Fibroblast of skin of scalp (primary cell): ENCODE measurements at places on chromosomes 2 and 18.

DNA sequence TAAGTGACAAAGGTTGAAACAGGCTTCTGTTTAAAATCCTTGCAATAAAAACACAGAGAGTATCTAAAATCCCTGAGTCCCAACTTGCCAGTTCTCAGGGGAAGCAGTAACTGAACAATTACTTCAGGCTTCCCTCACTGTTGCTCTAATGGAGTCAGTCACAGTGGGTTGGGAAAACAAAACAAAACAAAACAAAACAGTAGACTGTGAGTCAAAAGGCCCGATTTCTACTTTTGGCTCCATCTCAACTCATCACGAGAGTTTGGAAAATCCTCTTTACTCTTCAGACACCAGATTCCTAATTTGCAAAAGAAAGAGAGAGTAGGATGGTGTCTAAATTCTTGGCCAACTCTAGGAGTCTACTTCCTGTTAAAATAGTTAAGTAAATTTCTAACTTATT is 1.1 kb downstream of the FSHR start:
- peak; percentile 46 for DNase-seq

GRCh38 chr2:55871637-55872036 is 51.9 kb downstream of the EFEMP1 start:
- DNase-seq, result no peak

- DNase-seq, result no peak
Measured at GRCh38 chr2:44642123-44642857, 280.5 kb downstream of the CAMKMT start.

DNA sequence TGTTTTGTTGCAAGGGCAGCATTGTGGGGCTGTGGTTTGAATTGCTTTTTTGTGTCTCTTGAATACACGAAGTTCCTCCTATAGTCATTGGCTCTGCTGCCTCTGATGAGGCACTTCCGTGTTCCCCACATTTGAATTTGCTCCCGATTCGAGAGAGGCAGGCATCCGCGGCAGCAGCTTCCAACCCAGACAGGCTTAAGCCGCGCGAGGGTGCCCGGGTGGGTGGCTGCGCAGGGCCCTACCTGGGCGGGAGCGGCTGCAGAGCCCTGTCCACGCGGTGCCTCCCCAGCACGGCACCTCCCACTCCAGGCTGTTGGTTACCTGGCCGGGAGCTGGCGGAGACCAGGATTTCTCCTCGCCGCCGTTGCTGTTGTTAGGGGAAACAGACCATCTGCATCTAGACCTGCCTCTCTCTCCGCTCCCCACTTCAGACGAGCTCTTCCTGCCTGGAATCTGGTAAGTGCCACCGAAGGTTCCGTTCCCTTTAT is 151.3 kb downstream of the NEDD4L start:
- no peak for DNase-seq

DNA sequence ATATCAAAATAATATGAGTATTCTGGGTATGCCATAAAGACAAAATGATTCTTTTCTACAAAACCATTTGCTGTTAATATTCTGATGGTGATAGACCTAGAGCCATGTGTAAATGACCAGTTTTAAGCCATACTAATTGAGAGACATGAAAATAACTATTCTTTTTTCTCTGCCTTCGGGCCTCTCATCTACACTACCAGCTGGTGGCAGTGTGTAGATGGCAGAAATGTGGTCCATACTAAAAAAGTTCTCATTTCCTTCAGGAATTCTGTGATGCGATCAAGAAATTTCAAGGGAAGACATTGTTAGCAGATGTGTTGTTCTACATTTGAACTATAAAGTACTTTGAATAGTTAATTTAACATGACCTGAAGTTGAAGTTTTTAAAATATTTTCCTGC is 485.2 kb downstream of the TRIB2 start:
- no peak for DNase-seq

GRCh38 chr18:289026-289425 is 21.2 kb upstream of the THOC1 start:
- no peak for DNase-seq

GRCh38 chr2:108316461-108317258 is 28.0 kb downstream of the SULT1C2 start:
- DNase-seq, result no peak

DNA sequence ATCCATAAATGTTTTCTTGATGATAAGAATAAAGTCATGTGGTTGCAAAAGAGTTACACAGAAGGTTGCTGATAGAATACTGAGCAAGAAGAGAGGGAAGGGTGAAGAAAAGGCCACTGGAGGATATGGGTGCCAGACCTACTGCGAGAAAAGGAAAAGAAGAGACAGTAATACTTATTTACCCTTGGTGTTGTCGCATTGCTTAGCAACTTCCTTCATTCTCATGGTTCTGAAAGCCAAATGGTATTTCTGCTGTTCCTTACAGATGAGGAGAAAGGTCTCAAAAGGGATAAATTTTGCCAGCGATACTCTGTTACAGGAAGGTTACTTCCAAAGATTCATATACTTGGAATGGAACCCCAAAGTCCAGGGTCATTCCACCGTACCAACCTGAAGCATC is 62.5 kb downstream of the LHCGR start:
- no peak for DNase-seq

GRCh38 chr2:97745474-97746174 is 32.2 kb downstream of the ZAP70 start:
- no peak for DNase-seq

DNA sequence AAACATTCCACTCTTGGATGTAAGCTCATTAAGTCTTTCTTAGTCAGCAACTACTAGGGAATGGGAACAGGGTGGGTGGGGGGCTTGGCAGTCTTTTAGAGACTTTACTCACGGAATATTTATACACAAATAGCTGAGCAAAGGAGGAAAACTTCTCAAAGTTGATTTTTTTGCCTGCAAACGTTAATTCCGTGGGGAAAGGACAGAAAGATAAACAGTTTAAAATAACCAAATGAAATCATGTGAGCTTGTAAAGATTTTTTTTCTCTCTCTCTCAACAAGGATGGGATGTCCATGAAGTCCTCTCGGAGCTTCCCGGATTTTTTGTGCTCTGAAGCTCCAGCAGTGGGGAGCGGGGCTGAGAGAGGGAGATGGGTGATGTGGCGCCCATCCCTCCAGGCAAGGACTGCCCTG is 32.2 kb upstream of the MAT2A start:
- DNase-seq, result peak; percentile 37

GRCh38 chr2:181746844-181747243 is 66.5 kb upstream of the NEUROD1 start:
- no peak for DNase-seq

GRCh38 chr2:84238907-84239306 is 220.2 kb downstream of the SUCLG1 start:
- no peak for DNase-seq

DNA sequence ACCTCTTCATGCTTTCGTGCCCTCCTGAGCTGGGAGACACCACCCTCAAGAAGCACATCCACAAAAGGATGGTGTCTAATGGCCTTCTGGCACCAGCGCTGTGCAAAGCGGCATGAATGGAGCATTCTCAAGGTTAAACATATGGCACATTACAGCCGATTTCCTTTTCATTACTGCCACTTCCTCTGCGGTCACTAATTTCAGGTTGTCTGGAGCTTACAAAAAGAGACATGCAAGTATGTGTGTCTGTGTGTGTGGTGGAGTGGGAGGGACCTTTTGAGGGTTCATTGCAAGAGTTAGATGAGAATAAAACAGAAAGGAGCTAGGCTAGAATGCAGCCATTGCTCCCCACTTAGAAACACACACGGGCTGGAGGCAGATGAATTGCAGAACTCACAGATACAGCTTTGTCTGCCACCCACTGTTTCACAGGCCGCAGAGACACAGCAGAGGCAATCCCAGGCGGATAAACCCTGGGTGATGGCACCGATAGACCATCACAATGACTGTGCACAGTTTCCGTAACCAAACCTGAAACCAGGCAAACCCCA is 76.0 kb downstream of the TGIF1 start:
- no peak for DNase-seq

DNA sequence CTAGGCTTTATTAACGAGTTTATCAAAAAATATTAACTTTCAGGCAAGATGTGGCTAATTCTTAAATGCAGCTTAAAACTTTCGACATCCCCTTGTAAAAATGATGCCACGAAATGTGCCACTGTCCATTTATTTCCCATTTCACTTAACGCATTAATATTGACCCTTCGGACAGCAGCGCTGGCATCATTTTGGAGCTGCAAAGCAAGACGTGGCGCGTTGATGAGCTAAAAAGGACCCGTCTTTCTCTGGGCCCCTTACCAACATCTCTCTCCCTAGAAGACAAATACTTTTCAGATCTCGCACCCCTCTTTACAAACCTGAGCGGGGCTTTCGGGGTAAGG is 367.9 kb downstream of the MTX2 start:
- no peak for DNase-seq

GRCh38 chr2:78034706-78035105 is 512.5 kb upstream of the LRRTM4 start:
- no peak for DNase-seq

GRCh38 chr18:3704556-3705344 is 254.8 kb downstream of the TGIF1 start:
- DNase-seq, result peak; percentile 31

GRCh38 chr2:60888853-60889252 is 7.5 kb downstream of the REL start:
- DNase-seq, result no peak

GRCh38 chr2:135552887-135553286 is 21.6 kb downstream of the R3HDM1 start:
- no peak for DNase-seq

GRCh38 chr2:40256649-40257048 is 195.2 kb downstream of the SLC8A1 start:
- DNase-seq, result no peak

DNA sequence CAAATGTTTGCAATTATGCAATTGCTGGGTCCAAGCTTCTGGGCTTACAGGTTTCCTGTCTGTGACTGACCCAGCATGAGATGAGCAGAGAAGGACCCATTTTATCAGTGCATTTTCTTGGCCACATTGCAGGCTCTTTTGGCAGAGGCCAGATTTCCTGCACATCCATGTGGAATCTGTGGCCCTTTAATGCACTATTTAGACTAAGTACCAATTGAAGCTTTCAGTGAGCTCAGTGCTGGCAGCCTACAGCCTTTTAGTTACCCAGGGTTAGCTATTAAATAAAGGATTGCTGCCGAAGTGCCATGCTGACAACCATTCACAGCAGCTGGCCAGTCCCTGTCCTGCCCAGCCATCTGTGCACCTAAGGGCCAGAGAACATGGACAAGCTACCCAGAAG is 165.0 kb downstream of the ANKRD30B start:
- no peak for DNase-seq

GRCh38 chr2:158931572-158931971 is 36.9 kb upstream of the TANC1 start:
- peak; percentile 82 for DNase-seq

- DNase-seq, result peak; percentile 78
Measured at GRCh38 chr2:51919395-51919794, 887.5 kb upstream of the NRXN1 start.

DNA sequence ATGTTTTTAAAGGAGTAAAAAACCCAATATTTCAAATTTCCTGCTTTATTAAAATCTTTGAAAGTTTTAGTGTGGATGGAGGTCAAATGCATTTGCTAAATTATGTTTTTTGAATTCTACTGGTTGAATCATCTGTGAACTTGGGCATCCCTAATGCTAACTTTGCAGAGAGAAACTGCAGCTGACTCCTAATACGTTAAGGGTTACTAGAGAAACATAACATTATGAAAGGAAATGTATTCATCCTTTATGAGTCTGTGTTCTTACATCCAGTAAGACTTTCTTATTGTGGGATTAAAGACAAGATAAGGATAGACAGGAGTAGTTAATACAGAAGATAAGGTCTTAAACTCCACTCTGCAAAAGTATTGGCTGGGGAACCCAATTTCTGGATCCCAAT is 140.6 kb downstream of the FAM124B start:
- no peak for DNase-seq

- no peak for DNase-seq
Measured at GRCh38 chr2:153532140-153532539, 53.6 kb upstream of the RPRM start.

DNA sequence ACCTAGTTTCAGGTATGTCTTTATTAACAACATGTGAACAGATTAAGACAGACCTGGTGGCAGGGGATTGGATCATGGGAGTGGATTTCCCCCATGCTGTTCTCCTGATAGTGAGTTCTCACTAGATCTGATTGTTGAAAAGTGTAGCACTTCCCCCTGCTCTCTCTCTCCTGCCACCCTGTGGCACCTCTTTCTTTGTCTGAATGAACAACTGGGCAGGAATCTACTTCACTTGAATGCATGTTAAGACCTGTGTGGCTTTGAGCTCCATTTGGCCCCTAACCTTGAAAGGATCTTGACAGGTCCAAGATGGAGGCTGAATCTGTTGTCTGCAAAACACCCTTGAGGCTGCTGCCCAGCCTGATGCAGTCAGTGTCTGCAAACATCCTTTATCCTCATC is 194.4 kb downstream of the RNF144A start:
- no peak for DNase-seq

DNA sequence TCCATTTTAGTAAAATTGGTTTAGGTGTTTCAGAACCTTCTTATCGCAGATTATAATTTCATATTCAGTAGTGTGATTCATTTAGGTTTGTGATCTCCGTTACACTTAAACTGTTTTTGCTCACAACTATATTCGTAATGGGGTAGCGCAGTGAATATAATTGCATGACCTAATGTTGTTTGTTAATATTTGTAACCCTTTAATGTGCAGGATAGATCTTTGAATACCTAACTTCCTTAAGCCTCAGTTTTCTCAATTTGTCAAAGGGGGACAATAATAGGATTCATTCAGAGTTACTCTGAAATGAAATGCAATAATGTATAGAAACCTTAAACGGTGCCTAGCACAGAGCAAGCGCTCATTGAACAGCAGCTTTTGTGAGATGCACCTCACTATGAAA is 558 bp upstream of the ZDBF2 start:
- no peak for DNase-seq

DNA sequence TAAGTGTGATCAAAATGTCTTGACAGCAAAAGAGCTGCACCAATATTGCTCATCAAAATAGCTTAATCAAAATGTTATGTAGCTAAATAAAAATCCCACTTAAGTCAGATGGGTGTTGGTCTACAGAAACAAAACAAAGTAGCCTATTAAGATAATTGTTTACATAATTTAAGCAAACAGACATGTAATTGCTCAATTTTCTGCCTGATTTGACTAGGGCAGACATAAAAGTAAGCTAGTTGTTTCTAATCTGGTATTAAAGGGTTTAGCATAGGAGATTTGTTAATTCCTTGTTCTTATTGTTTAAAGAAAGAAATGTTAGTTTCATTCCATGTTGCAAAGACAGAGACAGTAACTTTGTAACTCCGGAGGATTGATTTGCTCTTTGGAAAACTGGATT is 11.5 kb upstream of the FEZ2 start:
- no peak for DNase-seq

- DNase-seq, result no peak
Measured at GRCh38 chr18:50111398-50111797, 83.5 kb downstream of the MYO5B start.

DNA sequence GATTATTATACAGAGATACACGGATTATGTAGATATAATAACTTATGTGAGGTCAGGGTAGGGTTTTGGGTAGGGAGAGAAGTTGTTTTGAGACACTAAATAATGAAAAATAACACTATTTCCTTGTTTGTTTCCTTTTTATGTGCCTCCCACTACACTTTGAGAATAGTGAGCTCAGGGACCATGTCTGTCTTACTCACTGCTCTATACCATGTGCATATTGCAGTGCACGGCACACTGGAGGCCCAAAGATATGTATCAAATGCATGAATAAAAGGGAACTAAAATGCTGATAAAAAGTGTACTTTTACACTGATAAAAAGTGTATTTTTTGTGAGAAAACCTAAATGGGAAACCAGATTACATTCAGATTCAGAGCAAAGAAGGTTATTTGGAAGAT is 151.4 kb upstream of the NABP1 start:
- DNase-seq, result no peak

GRCh38 chr2:196123679-196124373 is 47.6 kb downstream of the STK17B start:
- peak; percentile 70 for DNase-seq
